ENCODE measurements at places on chromosomes 11 and 22.

DNA sequence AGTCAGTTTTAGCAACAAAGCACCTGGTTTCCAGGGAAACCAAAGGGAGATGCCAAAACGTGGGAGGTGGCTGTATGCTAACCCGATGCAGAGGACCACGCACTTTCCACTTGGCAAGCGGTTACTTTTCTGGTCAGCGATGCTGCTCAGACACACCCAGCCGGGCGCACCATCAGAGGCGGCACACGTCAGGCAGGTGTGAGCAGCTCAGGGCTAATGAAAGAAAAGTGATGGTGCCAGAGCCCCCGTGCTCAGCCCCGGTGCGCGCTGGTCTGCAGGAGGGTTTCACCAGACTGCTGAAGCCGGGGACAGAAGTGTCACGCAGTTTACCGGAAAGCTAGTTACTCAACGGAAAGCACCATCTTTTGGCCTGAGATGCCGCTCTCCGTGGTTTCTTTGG is 5.7 kb downstream of the LTO1 start:
- no peak for DNase-seq

DNA sequence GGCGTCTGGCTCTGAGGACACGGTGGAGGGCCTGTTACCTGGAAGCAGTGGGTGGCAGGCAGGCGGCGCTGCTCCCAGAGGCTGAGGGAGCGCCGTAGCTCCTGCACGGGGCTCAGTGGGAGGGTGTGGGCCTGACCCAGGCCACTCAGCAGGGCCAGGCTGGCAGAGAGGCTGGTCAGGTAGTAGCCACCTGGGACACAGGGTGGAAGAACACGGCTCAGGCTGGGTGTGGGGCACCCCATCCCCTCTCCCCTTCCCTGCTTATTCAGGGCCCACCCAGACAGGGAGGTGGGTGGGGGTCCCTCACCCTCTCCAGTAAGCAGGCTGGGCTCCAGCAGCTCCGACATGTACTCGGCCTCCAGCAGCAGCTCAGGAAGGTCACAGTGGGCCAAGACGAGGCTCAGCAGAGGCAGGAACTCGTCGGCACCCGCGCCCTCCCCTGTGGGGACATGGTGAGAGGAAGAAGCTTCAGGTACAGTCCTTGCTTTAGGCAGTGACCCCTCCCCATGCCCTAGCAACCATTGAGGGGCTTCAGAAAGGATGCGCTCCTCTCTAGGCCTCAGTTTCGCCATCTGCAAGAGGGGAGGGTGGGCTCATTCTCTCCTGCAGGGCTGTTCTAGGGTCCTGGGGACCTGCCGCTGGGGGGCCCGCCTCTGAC is 2.9 kb downstream of the RIN1 start:
- DNase-seq, result no peak

GRCh38 chr11:122676638-122677037 is 21.1 kb downstream of the UBASH3B start:
- no peak for DNase-seq

DNA sequence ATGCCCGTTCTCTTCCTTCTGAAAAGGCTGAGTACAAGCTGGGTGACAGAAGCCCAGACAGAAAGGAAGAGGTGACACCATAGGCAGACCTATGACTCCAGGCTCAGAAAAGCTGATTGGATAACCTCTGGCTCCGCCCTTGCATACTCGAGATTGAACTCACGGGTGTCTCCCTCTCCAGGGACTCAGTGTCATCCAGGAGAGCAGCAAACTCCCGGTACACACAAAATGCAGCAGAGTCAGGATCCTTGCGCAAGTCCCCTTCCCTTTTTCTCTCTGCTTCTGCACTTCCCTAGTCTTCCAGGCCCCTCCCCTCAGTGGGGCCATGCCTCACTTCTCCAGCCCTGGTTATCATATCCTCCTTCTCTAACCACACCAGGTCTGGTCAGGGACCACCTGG is 9.8 kb downstream of the SCN4B start:
- no peak for DNase-seq

DNA sequence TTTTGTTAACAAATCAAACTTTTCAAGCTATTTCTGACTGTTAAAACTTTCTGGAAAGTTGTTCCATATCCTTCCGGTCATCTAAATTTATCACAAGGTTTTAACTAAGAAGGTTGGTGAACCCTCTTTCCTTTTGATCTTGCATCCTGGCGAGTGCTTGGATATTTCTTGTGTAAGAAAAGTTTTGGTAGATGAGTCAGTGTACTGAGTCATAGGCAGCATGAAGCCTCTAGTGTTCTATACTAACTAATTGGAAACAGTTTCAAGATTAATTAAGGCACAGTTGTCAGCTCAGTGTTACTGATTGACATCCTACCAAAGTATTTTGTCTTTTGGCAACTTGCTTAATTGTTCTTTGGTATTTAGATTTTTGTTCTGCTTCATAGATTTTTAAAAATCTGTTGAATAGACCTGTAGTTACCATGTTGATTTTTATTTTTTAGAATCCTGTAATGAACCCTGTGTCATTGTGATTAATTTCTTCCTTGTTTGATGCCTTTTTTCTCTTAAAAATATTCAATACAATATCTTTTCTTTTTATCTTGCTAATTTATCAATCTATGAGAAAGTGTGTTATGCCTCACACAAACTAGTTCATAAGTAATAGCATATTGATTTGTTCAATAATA is 38.0 kb downstream of the METTL15 start:
- no peak for DNase-seq

DNA sequence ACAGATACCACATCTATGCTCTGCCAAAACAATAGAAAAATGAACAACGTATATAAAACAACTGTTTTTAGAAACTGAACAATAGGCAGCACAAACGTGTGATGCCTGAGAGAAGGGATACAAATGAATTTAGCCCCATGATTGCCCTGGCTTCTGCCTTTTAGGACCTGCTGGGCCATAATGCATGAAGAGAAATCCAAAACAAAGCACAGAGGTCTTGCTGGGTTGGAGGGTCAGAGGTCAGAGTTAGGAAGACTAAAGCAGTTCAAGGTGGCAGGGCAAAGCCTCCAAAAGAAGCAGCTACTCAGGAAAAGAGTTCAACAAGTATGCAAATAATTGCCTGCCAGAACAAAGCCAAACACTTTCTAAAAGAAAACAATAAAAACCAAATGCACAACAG is 138.5 kb downstream of the TTC28 start:
- DNase-seq, result no peak

DNA sequence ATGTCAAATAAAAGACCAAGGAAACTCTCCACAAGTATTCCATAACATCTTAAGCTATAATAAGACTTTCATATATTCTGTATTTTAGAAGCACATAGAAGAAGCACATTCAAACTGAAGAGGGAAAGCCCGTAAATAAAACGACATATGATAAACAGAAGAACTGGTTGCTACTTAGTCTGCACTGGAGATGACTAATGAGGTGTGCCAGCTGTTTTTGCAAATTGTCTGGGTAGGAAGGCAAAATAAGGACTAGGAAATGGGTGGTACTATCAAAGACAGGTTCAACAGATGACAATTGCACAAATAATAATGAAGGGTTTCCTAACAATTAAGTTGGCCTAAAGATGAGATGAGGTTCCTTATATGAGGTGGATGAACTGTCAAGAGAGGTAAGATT is 593.2 kb upstream of the CCDC179 start:
- DNase-seq, result no peak

DNA sequence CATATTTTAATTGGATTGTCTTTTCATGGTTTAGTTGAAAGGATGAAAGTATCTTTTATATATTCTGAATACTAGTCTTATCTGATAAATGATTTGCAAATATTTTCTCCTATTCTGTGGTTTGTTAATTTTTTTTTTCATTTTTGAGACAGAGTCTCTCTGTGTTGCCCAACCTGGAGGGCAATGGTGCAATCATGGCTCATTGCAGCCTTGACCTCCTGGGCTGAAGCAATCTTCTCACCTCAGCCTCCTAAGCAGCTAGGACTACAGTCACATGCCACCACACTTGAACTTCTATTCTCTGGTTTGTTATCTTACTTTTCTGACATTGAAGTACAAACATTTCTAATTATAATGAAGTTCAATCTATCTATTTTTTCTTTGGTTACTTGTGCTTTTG is 30.0 kb upstream of the FAR1 start:
- no peak for DNase-seq

DNA sequence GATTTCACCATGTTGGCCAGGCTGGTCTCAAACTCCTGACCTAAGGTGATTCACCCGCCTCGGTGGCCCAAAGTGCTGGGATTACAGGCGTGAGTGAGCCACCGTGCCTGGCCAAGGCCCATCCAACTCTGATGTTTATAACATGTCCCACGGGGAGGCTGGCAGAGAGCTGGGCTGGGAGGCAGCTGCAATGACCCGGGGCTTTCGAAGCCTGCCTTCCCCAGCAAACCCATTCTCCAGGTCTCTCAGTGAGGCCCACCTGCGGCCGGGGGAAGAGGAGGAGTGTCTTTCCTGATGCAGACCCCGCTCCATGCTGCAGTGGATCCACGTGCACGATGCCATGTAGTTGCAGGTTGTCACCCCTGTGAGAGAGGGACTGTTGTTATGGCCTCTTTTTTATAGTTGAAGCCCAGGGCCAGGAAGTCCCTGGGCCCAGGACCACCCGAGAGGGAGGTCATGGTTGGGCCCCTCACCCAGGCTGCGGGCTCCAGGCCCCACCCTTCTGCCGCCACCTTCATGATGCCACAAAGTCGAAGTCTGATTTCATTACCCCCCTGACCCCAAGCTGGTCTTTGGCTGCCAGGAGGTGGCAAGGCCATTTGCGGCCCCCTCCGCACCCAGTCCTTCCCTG is 38.3 kb downstream of the KCNJ4 start:
- DNase-seq, result no peak

DNA sequence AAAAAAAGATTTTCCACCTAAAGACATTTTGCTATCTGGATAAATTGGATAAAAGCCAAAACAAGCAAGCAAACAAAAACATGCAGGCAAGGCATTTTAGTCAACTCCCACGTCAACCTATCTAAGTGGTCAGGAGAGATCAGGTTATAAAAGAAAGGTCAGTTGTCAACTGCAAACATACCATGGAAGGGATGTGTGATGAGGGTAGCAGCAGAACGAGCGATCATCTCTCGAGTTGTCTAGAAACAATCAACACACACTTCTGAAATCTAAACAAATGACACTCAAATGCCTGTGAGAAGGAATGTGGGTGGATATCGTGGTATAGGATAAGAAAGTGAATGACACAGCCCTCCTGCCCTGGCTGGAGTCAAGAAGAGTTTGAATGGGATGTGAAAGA is 10.9 kb downstream of the MTCH2 start:
- DNase-seq, result no peak

GRCh38 chr11:130499828-130500227 is 51.4 kb downstream of the ADAMTS15 start:
- DNase-seq, result no peak

- no peak for DNase-seq
Observed at GRCh38 chr11:134079317-134079716, 10.4 kb downstream of the JAM3 start.

GRCh38 chr11:8066911-8067455 is 14.0 kb upstream of the TUB start:
- no peak for DNase-seq

GRCh38 chr11:62260261-62260953 is 9.6 kb upstream of the SCGB2A2 start:
- no peak for DNase-seq

- DNase-seq, result no peak
Observed at GRCh38 chr11:45152740-45153595, 6.5 kb downstream of the PRDM11 start.

DNA sequence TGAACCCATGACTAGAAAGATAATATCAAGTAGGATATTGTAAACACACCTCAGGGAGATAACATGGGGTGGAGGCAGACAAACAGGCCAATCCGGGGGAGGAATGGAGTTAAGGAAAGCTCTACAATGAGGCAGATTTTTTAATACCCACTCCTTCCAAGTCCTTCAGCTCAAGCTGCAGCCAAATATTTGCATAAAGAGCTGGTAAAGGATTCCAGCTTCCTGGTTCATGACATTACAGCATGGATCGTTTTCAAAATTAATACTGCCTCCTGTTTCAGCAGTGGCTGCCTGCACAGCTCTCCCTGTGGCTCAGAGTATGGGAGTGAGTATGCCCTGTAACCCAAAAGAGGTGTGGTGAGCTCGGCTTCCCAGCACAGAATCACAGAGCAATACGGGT is 5.1 kb downstream of the POU2AF3 start:
- no peak for DNase-seq

DNA sequence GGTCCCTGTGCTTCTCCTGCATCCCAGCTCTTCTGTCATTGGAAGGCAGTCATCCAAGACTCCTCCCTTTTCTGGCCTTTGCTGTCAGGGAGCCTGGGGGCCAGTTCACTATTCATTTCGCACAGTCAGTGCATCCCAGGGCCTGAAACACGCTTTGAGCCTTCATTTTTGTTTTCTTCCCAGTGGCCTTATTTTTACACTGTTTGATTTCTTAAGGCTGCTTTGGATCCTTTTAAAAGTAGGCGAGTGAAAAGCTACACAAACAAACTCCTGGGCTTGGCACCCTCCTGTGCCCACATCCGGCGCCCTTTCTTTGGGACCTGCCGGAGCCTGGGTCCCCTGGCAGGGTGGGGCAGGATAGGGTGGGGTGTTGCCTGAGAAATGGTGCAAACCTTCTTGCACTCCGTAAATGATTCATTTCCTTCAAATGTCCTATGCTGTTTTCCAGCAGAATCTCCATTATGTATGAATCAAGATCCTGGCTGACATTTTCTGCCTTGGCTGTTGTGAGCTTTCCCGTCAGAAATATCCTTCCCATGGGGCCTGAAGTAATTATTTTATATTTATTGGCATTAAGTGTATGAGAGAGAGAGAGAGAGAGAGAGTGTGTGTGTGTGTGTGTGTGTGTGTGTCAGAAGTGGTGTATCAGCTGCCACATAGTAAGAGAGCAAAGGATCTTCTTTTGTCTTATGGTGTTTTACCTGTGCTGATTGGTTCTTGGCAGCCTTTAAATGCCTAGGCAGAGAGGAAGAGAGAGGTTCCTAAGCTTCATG is 45.6 kb downstream of the BCR start:
- no peak for DNase-seq

DNA sequence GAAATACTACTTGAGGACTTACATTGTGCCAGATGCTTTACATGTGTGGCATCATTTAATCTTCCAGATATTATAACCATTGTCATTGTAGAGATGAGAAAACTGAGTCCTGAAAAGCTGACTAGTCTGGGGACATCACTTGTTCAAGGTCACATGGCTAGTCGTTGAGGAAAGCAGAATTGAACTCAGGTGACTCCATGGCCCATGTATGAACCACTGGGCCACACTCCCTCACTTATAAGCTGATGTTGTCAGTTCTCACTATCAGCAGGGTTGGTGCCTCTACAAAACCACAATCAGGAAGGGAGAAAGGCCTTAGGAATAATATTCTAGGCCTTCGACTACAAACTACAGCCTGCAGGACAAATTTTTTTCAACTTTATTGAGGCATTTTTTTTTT is 26.1 kb upstream of the ADA2 start:
- DNase-seq, result no peak

DNA sequence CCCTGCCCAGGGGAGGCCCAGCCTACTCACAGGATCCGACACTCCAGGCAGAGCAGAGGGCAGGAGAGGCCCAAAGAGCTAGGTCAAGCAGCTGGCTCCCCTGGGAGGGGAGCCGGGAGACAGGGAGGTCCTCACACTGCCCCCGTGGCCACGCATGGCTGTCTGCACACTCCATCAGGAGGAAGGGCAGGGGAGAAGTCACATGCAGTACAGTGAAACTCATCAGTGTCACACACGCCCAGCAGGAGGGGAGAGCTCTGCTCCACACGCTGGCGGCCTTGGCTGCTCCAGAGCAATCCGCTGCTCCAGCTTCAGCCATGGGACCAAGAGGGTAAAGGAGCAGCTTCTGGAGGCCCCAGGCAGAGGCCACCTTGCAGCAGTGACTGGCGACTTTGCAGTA is 14.3 kb downstream of the TCIRG1 start:
- DNase-seq, result no peak

- no peak for DNase-seq
Observed at GRCh38 chr11:66498506-66498905, 11.9 kb upstream of the BBS1 start.

- no peak for DNase-seq
Observed at GRCh38 chr11:3920148-3920852, 64.8 kb downstream of the STIM1 start.
